ENCODE measurements at places on chromosomes 5 and 9.

DNA sequence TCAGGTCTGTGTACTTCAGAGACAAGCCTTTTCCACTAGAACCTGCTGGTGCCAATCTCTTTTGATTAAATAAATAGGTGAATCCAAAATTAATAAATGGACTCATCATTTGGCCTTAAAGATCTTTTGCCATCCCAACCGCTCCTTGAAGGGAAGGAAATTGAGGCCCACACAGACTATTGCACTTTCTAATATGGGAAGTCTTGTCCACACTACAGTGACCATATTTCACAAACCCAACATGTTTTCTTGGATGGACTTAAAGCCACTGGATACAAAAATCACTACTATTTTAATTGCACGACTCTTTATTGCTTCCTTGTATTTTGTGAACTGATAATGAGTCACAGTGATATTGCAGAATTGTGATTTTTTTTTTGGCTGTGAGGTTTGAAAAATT, 135.0 kb downstream of the DIRAS2 start:
- DNase-seq: no peak

DNA sequence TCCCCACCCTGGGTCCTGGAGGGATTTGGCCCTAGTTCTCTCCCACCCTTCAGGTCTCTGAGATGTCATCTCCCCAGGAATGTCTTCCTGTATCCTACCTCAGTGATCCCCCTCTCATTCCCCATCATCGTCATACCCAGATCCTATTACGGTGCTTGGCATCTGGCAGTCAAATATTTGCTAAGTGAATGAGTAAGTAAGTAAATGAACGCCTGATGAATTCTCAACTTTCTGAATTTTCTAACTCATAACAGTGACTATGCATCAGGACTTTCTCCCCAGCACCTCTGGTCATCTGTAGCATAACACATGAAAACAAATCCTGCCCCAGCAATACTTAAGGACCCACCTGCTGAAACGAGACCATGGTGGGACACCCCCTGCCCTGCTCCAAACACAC, 244.2 kb downstream of the EBF1 start:
- no peak for DNase-seq

DNA sequence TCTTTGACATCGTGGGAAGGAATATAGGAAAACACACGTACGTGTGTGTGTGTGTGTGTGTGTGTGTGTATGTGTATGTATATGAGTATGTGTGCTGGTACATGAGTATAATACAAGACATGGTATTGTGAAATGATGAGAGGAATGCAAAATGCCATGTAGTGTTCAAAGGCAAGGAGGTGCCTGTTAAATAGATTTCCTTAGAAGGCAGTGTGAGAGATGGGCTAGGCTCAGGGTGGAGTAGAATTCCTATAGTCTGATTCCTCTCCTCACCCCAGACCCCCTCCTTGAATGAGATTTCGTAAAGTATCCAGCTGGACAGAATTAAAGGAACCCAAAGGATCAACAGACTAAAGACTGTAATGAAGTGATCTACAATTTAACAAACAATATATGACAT, 11.1 kb downstream of the GPR21 start:
- DNase-seq: no peak

- DNase-seq: no peak
Observed at GRCh38 chr9:107539427-107540163, 50.0 kb upstream of the KLF4 start.

DNA sequence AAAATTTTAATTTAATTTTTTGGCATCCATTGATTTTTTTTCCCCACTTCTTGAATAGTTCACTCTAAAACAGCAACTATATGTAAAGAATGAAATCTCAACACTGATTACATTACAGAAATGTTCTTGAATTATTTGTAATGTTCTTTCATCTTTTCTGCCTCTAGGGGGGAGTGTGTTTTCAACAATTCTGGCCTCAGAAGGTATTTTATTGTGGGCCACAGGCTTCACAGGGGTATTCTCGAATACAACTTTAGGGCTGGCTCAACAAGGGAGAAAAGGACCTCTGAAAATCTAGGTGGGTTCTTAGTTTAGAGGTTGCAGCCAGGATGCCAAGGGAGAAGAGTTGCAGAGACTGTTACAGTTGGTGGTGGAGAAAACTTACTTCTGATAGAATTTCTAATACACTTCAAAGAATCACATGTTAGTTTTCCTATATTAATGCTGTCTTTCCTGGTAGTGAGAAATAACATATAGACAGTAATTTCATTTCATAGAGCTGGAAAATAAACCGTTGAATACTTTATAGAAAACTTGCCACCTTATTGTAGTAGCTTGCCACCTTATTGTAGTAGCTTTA, 3.6 kb upstream of the NPR3 start:
- DNase-seq: no peak

GRCh38 chr5:16736158-16736995, 119.6 kb upstream of the RETREG1 start:
- no peak for DNase-seq

GRCh38 chr5:132591145-132591544, 34.4 kb downstream of the RAD50 start:
- DNase-seq: no peak

DNA sequence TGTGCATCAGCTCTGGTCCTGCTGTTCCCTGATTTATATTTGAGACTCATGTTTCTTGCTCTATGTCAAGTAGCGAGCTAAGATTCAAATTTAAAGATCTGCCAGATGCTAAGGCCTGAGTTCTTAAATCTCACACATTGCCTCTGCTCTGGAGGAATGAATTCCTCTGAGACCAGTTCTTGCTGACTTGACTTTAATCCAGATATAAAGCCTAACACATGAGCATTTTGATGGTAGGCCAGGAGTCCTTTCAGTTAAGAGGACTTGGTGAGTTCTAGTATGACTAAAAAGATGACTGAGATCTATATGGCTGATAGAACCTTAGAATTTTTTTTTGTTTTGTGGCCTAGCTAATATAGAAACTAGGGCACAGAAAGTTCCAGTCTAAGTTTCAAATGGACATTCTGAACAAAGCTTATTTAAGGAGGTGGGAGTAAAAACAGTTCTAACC, 1.3 kb upstream of the INIP start:
- DNase-seq: no peak

- no peak for DNase-seq
Observed at GRCh38 chr9:13424872-13425271, 145.4 kb upstream of the MPDZ start.

- no peak for DNase-seq
Observed at GRCh38 chr5:82259172-82259800, 18.9 kb downstream of the RPS23 start.

DNA sequence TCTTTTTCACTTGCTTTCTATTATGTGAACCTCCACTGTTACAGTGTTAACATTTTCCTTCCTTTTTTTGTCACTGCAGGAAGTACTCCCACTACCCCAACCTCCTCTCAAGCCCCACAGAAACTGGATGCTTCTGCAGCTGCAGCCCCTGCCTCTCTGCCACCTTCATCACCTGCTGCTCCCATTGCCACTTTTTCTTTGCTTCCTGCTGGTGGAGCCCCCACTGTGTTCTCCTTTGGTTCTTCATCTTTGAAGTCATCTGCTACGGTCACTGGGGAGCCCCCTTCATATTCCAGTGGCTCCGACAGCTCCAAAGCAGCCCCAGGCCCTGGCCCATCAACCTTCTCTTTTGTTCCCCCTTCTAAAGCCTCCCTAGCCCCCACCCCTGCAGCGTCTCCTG, 18.8 kb downstream of the NUP214 start:
- DNase-seq: no peak

- DNase-seq: no peak
Observed at GRCh38 chr5:169384661-169385060, 83.7 kb upstream of the SLIT3 start.

- DNase-seq: no peak
Observed at GRCh38 chr9:91161465-91162300, 200.0 kb downstream of the AUH start.

GRCh38 chr9:3032898-3033297, 189.0 kb upstream of the PUM3 start:
- DNase-seq: no peak

DNA sequence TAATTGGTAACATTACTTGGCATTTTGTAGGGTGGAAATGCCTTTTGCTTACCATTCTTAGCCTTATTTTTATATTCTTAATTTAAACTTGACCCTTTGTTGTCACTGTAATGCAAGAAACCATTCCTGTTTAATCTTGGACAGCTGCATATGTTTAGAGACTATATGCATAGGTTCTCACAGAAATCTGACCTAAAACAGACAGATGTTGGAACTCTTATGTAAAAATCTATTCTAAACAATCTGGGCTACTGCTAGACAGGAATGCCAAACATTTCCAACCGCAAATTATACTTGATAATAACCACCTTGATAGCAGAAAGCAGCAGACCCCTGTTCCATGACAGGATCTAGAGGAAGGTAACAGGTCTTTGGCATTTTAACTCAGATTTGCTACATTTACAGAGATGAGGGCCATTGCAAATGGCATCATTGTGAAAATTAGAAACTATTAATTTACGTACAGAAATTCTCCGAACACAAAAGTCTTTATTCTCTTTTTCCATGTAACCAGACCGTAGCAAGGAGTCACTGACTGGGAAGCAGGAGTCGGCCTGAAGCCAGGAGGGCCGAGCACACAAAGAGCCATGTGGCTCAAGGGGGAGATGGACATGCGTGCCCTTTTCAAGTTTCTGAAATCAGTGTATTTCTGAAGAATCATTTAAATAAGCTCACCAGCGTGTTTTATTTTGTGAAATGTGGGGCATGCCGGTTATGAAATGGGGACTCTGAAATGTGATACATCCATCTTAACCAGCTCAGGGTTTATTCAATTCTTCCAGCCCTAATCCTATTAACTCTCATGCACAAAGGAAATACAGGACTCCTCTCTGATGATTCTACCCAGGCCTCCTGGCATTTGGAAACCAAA, 139.3 kb downstream of the AOPEP start:
- DNase-seq: no peak

- DNase-seq: no peak
Observed at GRCh38 chr9:27659001-27659400, 85.7 kb upstream of the C9orf72 start.

DNA sequence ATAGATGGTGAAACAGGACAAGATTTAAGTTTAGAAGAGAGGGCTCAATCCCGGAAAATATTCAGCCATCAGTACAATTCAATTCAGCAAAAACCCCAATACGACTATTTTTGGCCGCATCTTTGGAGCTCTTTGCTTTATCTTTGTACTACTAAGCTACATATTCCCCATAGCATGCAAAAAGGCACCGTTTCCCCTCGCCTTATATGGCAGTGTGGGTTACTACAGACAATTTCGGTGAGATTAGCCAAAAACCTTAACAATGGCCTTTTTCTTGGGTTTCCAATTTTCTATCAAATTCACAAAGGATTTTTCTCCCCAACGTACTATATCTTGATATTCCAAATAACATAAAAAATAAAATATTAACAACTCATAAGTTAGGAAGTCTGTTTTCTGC, 382.6 kb downstream of the BNC2 start:
- no peak for DNase-seq

DNA sequence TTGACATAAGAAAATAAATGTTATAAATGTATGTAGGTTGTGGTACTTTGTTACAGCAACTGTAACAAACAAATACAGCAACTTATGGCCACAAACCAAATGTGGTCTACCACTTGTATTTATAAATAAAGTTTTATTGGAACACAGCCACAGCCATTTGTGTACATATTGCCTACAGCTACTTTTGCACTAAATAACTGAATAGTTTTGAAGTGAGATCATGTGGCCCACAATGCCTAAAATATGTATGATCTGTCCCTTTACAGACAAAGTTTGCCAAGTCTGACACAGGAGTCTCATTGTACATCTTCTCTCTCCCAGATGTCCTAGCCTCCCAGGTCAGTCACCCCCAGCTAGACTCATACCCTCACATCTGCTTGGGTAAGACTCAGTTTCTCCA, 283.6 kb upstream of the PRDM9 start:
- no peak for DNase-seq

DNA sequence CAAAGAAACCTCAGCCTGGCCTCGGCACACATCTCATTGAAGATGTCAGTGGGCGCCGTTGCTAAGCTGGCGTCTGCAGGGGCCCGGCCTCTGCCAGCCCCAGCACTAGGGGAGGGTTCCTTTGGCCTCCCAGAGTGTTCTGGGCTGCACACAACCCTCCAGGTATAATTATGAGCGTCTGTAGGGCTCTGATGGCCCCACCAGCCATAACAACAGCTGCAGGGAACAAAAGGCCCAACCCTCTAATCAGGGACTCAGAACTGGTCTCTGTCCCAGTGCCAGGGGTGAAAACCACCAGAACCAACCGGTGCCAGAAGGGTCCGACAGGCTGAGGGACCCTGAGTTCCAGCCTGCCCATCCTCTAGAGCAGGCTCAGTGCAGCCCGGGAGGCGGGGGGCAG, 39.5 kb upstream of the SLC12A7 start:
- DNase-seq: no peak

DNA sequence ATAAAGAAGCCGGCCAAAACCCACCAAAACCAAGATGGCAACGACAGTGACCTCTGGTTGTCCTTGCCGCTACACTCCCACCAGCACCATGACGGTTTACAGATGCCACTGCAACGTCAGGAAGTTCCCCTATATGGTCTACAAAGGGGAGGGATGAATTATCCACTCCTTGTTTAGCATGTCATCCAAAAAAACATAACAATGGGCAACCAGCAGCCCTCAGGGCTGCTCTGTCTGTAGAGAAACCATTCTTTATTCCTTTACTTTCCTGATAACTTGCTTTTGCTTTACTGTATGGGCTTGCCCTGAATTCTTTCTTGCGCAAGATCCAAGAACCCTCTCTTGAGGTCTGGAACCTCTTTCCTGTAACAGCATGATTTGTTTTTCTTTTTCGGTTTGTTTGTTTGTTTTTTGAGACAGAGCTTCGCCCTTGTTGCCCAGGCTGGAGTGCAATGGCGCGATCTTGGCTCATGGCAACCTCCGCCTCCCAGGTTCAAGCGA, 2.0 kb upstream of the UAP1L1 start:
- DNase-seq: no peak

GRCh38 chr5:124870070-124870469, 123.6 kb upstream of the ZNF608 start:
- DNase-seq: no peak

DNA sequence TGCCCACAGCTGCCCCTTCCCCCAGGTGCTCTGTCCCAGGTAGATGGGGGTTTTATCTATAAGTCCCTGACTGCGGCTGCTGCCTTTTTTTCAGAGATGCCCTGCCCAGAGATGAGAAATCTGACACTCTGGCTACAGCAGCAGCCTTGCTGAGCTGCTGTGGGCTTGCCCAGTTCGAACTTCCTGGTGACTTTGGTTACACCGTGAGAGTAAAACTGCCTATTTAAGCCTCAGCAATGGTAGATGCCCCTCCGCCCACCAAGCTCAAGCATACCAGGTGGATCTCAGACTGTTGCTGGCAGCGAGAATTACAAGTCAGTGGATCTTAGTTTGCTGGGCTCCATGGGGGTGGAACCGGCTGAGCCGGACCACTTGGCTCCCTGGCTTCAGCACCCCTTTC, 56.8 kb downstream of the MINAR2 start:
- no peak for DNase-seq

GRCh38 chr9:80811656-80812055, 877.7 kb downstream of the TLE1 start:
- DNase-seq: no peak

Data from stimulated activated CD8-positive, alpha-beta memory T cell treated with anti-CD3 and anti-CD28 coated beads, Interleukin-12 subunit alpha, Interleukin-12 subunit beta, amount 100 ng/mL, for 1 hour (primary cell).